CD4-positive, alpha-beta T cell treated with Interleukin-17A for 1 hour (primary cell): ENCODE measurements at places on chromosomes 5 and 9.
A peak's percentile ranks its signal among the peaks of the same experiment; 100 is the strongest.

DNA sequence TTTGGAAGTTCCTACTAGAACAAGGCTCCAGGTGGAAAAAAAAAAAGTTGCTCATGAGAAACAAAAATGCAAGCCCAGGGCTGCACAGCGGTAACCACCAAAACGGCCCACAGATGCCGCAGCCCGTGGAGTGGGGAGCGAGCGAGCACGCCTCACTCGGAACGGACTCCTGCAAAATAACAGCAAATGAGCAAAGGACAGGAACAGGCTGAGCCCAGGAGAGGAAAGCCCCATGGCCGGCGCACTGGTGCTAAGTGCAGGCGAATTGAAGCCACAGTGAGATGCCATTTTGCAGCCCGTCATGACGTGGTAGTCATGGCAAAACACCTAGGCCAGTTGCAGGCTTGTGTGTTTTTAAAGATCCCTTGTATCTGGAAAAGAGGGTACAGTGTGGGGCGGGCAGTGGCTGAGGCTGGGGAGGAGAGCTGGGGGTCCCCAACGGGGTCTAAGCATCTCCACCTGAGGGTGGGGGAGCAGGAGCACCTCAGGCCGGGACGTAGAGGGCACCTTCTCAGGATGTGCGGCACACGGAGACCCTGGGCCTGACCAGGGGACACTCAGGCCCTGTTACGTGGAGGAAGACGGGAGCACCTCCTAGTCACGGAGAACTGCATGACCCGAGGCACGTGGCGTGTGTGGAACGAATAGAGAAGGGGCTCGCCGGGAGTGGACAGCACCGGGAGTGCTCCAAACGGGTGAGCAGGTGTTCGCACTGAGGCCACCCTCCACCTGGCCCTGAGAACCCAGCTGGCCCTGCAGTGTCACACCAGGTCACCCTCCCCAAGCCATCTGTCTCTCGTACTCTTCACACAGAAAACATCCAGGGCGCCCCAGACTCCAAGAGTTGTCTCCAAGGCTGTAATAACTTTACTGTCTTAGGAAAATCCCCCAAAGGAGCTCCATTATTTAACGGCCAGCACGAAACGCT, 10.7 kb downstream of the GRM6 start:
- no peak for DNase-seq

DNA sequence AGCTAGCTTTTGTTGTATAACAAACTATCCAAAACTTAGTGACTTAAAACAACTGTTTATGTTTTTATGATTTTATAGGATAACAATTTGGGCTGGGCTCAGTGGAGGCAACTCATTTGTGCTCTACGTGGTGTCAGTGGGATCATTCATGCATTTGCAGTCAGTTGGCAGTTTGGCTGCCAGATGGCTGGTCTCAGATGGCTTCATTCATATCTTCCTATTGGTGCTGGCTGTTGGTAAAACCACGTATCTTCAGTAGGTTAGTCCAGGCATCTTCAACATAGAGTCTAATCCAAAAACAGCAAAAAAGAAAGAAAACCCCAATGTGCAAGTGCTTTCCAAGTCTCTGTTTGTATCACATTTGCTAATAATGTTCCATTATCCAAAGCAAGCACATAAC, 51.7 kb upstream of the RIC1 start:
- no peak for DNase-seq

DNA sequence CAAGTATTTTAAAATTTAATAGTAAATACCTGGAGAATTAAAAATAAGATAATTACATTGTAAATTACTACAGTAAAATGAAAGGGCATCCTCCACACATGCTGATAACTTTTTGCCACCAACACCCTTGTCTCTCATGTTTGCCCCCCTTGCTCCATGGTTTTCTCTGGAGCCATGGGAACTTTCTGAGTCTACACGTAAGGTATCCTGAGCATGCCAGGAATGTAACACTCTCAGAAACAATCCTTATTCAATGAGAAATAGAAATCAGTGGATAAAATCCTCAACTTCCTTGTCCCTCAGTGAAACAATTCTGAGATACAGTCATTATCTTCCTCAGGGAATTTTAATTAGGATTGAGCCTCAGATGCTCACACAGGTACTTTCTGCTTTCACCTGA, 108.9 kb downstream of the IZUMO3 start:
- no peak for DNase-seq

- no peak for DNase-seq
Measured at GRCh38 chr5:83077662-83078261, 415 bp downstream of the XRCC4 start.

DNA sequence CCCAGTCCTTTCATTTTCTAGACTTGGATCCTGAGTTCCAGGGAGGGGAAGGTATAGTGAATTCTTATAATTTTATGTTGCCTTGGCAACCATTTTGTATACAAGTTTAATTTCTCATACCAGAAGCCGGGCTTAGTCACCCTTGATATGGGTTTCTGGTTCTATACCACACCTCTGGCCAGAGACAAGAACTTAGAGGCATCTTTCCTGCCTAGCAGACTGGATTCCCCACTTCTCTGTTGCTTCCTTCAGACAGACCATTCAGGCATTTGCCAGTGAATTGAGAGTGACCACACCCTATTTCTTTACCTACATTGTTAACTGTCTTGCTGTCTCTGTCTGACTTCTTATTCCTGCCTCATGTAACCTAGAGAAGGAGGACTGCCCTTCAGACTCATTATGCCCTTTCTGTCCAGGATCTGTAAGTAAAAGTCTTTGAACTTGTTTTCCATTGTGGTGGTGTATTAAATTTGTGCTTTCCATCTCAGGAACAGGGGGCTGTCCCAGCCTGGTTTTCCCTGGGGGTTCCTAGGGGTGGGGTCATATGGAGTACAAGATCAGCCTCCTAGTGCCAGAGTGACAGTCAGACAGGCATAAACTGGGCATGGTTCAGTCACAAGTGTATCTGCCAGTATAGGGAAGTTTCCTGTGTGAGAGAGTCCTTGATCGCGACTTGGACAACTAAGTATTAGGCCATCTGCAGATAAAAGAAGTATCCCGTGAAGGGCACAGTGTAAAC, 27.4 kb downstream of the TNFSF8 start:
- no peak for DNase-seq

DNA sequence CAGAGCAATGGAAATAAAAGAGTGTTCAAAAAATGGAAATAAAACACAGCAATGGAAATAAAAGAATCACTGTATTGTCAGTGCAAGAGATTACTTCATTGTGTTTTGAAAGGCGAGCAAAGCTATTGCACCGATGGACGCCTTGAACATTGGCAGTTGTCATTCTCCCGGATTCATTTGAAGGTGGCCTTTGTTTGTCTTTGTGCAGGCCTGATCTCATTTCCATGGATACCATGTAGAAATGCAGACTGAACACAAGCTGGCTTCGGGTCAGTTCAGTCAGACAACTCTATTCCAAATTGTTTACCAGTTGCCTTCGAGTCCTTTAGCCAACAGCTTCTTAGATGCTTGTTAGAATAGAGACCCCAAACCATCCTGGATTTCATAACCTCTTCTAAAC, 8.3 kb downstream of the ITGA2 start:
- no peak for DNase-seq

GRCh38 chr5:56818450-56819037, 3.2 kb downstream of the MAP3K1 start:
- DNase-seq = peak; percentile 36

DNA sequence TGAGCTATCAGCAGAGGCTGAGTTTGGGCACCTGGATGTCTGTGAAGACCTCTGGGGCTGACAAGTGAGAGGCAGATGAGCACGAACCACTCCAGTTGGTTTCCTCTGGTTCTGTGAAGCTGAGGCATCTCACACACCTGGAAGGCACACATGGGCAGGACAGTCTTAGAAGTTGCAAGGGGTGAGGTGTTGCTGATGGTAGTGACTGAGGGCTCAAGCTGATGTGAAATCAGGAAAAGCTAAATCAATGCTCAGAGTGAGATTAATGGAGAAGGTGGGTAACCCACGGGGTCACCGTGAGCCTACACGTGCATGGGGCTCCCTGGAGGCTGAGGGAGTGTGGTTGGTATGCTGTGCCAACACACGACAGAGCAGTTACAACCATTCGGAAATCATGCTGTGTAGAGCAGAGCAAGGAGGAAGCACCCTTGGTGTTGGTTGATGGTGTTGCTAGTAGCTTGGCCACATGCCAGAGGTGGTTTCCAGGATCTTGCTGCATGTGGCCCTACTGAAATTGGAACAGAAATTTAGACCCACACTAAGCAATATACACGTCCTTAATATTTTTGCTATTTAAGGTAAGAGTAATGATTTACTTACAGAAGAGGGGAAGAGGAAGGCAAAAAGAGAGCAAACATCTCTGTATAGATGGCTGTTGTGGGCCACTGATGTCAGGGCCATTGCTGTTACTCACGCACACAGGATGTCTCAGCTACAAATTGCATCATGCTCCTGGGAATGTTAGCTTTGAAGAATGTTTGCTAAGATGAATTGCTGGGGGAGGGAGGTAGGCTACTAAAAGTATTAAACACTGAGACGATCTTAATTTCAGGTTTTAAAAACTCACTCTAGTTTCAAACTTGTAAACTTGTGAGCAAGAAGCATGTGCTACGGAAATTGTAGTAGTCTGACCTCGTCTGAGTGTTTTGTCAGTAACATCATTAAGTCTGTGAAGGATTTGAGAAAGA, 170.5 kb downstream of the ARHGEF28 start:
- DNase-seq = peak; percentile 14

GRCh38 chr5:61246768-61247307, 84.6 kb upstream of the SMIM15 start:
- no peak for DNase-seq

DNA sequence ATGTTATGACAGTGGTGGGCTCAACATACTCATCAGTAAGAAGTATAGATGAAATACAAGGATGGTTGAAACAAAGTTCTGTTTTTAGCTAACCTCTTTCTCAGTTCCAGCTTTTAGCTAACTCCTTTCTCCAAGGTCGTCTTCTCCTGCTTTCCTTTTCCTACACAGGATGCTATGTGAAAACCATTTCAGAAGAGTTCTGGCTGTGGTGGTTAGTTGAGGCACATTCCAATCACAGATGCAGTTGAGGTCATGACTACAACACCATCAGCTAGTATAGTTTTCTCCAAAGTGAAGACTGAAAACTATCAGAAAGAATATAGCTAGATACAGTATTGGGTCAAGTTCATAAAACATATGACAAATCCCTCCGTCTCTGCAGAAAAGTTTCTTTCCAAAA, 477.7 kb upstream of the C9orf72 start:
- DNase-seq = no peak

- no peak for DNase-seq
Measured at GRCh38 chr9:77024776-77025545, 5.5 kb downstream of the FOXB2 start.

DNA sequence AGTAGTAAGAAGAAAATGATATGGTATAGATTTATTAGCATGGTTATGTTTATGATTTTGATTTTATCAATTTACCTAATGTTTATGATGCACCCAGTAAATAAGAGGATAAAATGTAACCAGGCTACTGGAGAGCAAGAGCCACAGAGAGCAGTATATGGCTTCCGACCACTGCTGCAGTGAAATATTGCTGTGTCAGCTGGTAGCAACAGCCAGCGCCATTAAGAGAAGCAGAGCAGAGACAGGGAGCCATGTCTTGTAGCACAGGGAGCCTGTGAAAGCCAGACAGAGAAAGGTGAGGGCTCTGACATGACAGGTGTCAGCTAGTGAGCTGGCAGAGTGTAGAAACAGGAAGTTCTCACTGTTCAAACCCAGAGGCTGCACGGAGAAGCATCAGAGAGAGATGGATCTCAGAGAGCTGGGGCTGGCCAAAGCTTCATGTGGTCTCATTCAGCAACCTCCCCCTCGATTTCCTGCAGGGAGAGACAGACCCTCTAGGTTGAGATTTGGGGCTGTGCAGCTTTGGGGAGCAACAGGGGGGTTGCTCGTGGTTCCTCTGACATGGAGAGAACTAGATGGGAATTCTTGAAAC, 202.1 kb downstream of the MED10 start:
- DNase-seq = no peak

GRCh38 chr5:143313298-143313852, 90.1 kb downstream of the NR3C1 start:
- no peak for DNase-seq

DNA sequence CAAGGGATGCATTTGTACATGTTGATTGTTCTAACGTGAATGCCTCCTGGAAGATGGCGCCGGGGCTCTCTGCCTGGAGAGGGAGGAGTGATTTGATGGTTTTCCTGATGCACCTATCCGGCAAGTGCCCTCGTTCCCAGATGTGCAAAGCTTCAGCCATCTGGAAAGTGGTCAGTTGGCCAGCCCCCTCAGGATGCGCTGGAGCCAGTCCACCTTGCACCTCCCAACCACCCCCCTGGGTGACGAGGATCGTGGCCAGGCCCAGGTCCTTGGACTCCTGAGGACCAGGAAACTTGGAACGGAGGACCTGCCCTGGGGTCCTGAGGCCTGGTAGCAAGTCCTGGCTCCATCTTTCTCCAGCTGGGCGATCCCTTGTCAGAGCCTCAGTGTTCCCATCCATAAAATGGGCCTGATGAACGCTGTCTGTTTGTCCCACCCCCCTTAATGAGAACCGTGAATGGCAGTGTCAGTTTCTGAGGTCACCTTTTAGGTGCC, 23.6 kb upstream of the RNU6ATAC start:
- DNase-seq = no peak

DNA sequence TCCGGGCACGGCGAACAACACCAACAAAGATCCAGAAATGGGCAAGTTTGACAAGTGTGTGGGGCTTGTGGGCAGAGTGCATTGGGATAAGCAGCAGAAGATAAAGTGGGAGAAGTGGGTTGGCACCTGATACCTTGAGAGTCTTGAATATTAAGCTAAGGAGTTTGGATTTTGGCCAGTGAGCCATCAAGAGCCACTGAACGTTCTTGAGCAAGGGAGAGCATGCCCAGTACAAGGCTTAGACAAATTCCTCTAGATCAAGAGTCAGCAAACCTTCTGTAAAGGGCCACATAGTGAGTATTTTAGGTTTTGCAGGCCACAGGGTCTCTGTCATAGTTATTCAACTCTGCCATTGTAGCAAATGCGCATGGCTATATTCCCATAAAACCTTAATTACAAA, 26.6 kb upstream of the TRMT10B start:
- no peak for DNase-seq

GRCh38 chr9:115924669-115924987, 229.0 kb upstream of the PAPPA start:
- DNase-seq = no peak

- DNase-seq = peak; percentile 56
Measured at GRCh38 chr9:5442400-5443011, 4.8 kb upstream of the PLGRKT start.

- no peak for DNase-seq
Measured at GRCh38 chr5:39892708-39893107, 467.9 kb upstream of the DAB2 start.

GRCh38 chr9:6838158-6838557, 80.4 kb downstream of the KDM4C start:
- DNase-seq = no peak

- no peak for DNase-seq
Measured at GRCh38 chr5:2861605-2862004, 110.1 kb upstream of the IRX2 start.
